ENCODE measurements at places on chromosomes 4 and X. TPM values are rescaled to one million over a fixed set of nuclear protein-coding genes. Genes with fewer than 3 reads are reported as not detected.

DNA sequence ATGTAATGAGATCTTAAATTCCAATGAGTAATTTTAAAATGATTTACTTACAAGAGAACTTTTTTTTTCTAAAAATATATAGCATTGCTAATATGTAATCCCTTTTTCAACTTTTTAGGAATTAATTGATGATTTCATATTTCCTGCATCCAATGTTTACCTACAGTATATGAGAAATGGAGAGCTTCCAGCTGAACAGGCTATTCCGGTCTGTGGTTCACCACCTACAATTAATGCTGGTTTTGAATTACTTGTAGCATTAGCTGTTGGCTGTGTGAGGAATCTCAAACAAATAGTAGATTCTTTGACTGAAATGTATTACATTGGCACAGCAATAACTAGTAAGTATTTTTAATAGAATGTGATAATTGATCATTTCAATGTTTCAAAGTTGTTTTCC, 113.2 kb downstream of the USP9X start:
- DNase-seq, result no peak
- peaks cover 32% of the 10 kb centered on the region for H3K36me3 ChIP-seq
- no peaks in the 10 kb centered on the region for H3K27me3 ChIP-seq

GRCh38 chrX:112734290-112734689, 54.6 kb upstream of the LHFPL1 start:
- H3K27ac ChIP-seq, result no peak overlapping the region
- DNase-seq, result no peak
- H3K36me3 ChIP-seq, result no peaks in the 10 kb centered on the region
- no peak overlapping the region for H3K4me3 ChIP-seq
- H3K4me1 ChIP-seq, result no peaks in the 10 kb centered on the region

- no peak overlapping the region for H3K27ac ChIP-seq
- no peaks in the 10 kb centered on the region for H3K36me3 ChIP-seq
- no peak overlapping the region for H3K4me3 ChIP-seq
- peaks cover 9% of the 10 kb centered on the region for H3K4me1 ChIP-seq
- H3K27me3 ChIP-seq, result no peaks in the 10 kb centered on the region
These were observed 47.2 kb upstream of the ELOVL6 start for GRCh38 chr4:110245577-110245976.

DNA sequence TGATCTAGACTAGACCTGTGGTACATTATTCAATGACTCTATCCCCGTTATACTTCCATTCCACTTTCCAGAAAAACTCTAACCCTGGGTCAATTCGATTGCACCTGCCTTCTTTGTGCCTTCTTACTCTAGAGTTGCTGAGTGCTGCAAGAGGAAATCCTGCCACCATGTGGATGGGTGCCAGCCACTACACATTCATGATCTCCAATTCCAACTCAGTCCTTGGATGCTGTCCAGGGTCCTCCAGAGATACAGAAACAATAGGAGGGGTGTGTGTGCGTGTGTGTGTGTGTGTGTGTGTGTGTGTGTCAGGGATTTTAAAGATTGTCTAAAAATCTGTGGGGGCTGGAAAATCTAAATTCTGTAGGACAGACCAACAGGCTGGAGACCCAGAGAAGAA, 42.9 kb upstream of the INTS6L start:
- no peak overlapping the region for H3K27ac ChIP-seq
- H3K27me3 ChIP-seq, result no peaks in the 10 kb centered on the region
- no peaks in the 10 kb centered on the region for H3K36me3 ChIP-seq

GRCh38 chr4:105808750-105809041, 86.6 kb upstream of the NPNT start:
- H3K27me3 ChIP-seq, result no peaks in the 10 kb centered on the region
- H3K4me1 ChIP-seq, result no peaks in the 10 kb centered on the region
- no peak for DNase-seq

INTU gene
- 1.7 TPM for total RNA-seq

All from liver (tissue), 10 donors.